Stimulated activated memory B cell treated with anti-CD40 and anti-IgM and Interleukin-4, amounts not matched to agents 10 μg/mL and 1 μg/mL and 100 μg/mL, for 72 hours (primary cell): ENCODE measurements at places on chromosomes 16 and 17.

- ATAC-seq = no peak
These were observed 85.3 kb upstream of the LGALS9 start for GRCh38 chr17:27545562-27546229.

DNA sequence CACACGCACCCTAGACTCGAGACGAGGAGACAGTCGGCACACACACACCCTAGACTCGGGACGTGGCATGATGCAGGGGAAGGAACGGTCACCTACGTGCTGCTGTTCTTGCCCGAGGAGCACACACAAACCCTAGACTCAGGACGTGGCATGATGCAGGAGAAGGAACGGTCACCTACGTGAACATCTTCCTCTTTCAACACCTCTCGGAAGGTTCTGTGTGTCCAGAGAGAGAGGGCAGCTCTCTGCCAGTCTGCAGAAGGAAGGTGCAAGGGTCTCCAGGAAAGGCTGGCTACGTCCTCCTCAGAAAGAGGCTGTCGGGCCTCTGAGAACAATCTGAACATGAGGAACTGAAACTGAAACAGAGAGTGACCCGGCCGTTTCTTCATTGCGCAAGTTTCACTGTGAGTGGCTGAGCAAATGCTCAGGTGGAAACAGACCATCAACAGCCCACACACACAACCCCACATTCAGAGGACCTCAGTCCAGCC lies 43.4 kb downstream of the ZNF276 start:
- peak; percentile 96 for ATAC-seq

DNA sequence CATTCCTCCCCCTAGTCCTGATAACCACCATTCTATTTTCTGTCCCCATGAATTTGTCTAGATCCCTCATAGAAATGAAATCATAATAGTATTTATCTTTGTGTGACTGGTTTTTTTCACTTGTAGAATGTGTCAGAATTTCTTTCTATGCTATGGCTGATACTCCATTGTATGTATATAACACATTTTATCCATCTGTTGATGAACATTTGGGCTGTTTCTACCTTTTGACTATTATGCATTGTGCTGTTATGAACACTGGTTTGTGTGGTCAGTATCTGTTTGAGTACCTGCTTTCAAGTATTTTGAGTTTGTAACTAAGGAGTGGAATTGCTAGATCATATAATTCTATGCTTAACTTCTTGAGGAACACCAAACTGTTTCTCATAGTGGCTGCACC lies 16.0 kb upstream of the DRG2 start:
- no peak for ATAC-seq

- ATAC-seq = no peak
These were observed 306.4 kb downstream of the WWOX start for GRCh38 chr16:78405833-78406232.

DNA sequence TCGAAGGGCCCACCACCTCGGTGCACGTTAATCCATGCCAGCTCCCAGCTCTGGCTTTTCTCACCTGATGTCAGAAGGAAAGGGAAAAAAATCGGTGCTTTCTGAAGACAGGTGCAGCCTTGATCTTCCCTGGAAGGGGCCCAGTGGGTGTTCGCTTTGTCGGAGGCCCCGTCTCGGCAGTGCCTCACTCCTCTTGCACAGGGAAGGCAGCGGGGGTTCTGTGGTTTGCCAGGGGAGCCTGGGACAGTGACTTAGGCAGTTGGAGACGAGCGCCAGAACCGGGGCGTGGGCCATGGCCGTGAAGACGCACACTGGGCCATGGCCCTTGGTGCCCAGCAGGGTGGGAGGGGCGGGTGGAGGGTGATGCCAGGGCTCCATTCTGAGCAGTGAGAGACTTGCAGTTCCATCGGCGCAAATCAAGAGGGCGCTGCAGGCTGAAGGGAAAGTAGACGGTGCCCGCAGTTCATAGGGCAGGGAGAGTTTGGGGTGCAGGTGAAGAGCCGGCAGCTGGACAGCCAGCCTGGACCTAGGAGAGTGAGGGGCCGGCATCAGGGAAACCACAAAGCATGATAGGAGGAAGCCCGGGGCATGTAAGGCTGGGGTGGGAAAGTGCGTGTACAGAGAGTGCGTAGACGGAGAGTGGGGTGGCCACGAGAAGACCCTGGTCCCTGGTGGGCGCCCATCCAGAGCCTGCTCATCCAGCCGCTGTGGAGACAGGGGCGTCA lies 101.3 kb upstream of the CHMP6 start:
- no peak for ATAC-seq

- ATAC-seq = no peak
These were observed 13.3 kb upstream of the RCVRN start for GRCh38 chr17:9918352-9918751.

GRCh38 chr17:63701868-63702720 lies 2.2 kb upstream of the LIMD2 start:
- ATAC-seq = peak; percentile 11

GRCh38 chr17:50151937-50152547 lies 1.6 kb upstream of the PPP1R9B start:
- ATAC-seq = peak; percentile 10

DNA sequence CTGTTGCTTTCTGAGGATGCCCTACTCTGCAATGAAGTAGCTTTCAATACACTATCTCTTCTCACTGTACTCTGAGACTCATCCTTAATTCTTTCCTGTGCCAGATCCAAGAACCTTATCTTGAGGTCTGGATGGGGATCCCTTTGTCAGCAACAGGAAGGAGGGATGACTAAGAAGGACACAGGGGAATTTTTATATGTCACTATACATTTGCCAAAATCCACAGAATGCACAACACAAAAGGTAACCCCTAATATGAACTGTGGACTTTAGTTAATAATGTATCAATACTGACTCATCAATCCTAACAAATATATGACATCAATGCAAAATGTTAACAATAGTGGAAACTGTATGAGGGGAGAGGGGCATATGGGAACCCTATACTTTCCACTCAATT lies 4.7 kb upstream of the RBBP6 start:
- no peak for ATAC-seq

GRCh38 chr17:2004435-2004952 lies 20.6 kb downstream of the RTN4RL1 start:
- no peak for ATAC-seq

DNA sequence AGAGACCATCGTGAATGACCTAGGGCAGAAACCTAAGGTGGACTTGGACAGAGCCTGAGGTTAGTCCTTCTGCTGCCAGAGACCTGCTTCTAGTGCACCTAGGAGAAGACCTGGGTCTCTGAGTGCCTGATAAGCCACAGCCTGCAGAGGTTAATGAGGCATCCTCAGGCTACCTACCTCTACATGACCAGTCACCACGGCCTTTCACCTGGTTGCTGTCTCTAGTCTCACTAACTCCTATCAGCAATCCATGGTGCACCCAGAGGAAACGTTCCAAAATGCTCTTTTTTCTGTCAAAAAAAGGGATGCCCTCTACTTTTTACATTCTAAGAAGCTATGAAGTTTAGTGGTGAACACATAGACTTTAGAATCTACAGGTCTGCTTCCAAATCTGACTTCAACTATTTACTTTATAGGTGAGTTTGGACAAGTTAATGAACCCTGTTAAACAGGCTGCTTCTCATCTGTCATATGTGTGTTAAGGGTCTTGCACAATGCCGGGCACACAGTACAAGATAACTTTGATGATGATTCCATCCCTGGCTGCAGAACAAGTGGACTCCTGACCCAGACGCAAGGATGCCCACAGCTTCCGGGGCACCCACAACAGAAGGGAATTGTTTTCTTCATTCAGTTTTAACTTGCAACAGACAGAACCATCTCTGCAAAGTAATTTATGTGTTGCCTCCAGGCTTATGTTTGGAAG lies 469.9 kb upstream of the CDH5 start:
- ATAC-seq = no peak

DNA sequence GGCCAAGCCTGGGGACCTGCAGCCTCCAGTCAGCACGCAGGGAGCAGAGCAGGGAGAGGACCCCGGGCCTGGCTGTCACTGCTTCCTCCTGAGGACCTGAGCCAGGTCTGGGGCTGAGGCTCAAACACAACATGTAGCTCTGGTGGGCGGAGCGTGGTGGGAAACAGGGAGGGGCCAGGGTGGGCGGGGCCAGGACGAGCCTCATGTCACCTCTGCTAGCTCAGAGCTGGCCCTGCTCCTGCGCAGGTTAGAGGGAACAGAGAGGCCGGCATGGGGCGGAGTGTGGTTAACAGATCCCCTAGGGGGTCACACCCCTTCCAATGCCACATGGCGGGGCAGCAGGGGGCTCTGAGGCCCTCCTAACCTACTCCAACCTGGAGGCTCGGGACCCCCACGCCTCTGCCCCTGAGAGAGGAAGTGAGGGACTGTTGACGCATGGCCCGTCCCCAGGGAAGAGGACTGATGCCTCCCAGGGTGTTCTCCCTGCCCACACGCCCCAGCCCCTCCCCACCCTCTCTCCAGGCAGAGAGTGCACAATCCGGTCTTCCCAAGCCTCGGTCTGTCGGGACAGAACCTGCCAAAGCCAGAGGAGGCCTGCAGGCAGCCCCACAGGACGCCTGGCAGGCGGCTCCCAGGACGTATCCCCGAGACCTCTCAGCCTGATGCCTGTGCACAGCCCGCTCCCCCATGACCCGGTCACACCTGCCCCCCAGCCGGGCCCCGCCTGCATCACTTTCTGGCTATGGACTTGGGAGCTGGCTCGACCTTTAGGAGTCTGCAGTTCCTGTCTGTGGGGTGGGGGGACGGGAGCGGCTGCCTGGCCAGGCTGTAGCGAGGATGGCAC lies 15.2 kb downstream of the PIEZO1 start:
- peak; percentile 84 for ATAC-seq

- no peak for ATAC-seq
These were observed 206.7 kb downstream of the CDH13 start for GRCh38 chr16:82833378-82833993.

GRCh38 chr16:48269011-48269410 lies 21.7 kb upstream of the ABCC11 start:
- no peak for ATAC-seq

DNA sequence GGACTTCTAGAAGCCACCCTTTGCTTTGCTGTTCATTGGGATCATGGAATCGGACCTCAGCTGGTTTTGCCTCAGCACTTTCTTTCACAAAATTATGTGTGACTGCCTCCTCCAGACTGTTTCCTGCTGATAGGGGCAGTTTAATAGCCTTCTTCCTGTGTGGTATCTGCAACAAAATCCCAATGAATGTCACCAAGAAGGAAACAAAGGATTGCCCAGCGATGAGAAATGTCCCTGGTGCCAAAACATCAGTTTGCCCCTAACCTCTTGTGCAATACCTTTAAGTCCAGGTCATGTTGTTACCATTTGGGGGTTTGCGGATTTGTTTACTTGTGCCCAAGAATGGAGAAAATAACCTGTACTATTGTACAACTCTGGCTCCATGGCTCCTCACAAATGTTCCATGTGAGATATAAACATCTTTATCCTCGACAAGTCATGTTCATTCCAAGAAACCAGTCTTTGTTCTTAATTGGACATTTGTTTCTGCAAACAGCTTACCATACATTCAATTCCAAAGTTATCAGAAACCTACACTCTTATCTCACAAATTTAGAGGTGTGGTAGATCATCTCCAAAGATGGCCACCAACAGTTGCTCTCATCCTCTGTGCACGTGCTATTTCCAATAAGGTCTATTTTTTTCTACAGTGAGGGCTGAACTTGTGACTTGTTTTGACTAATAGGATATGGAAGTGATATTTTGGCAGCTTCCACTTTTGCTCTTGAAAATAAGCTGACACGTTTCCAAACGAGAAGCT lies 14.8 kb downstream of the TAC4 start:
- no peak for ATAC-seq

- ATAC-seq = no peak
These were observed 33.0 kb downstream of the STAT3 start for GRCh38 chr17:42354956-42355843.

GRCh38 chr16:964356-965035 lies 6.3 kb downstream of the LMF1 start:
- ATAC-seq = no peak

- ATAC-seq = no peak
These were observed 23.1 kb upstream of the C16orf78 start for GRCh38 chr16:49350265-49351095.

DNA sequence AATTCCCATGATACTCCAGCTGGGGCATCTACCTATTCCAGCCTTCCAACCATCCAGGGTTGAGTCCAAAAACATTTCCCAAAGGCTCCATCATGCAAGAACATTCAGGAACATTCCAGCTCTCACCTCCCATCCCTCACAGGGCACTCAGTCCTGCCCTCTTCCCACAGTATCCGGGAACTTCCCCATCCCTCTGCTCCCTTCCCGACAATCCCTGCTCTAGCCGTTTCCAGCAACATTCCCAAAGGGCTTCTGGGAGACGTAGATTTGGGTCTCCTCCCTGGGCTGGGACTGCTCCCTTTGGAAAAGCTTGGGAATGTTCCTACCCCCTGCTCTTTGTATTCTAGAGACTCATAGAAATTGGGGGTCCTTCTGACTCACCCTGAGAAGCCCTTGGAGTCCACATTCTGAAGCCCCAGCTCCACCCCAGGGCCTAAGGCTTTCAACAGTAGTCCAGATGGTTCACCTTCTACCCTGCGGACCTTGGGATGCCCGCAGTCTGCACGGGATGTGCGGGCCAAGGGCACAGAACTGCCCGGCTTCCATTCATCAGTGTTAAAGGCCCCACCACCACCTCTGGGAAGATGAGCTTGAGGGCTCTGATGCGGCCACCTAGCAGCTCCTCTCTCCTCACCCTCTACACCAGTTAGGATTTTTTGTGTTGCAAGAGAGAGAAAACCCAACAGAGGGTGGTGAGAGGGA lies 25.4 kb downstream of the NGFR start:
- no peak for ATAC-seq

DNA sequence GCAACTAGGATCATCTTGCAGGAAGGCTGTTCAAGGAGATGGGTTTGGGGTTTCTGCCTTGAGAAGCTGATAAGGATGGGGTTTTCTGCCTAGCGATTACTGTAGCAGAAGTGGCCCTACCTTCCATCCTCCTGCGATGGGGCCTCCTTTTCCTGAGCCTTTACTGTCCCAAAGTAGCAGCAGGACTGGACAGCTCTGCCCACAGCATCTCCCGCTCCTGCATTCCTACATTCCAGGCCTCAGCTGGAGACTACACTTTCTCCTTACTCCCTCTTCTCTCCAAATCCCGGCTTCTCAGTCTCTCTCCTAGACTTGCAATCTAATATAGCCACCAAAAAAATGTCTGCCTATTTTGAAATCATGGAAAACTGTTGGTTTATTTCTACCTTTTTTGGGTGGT lies 355.4 kb downstream of the CA10 start:
- ATAC-seq = no peak

DNA sequence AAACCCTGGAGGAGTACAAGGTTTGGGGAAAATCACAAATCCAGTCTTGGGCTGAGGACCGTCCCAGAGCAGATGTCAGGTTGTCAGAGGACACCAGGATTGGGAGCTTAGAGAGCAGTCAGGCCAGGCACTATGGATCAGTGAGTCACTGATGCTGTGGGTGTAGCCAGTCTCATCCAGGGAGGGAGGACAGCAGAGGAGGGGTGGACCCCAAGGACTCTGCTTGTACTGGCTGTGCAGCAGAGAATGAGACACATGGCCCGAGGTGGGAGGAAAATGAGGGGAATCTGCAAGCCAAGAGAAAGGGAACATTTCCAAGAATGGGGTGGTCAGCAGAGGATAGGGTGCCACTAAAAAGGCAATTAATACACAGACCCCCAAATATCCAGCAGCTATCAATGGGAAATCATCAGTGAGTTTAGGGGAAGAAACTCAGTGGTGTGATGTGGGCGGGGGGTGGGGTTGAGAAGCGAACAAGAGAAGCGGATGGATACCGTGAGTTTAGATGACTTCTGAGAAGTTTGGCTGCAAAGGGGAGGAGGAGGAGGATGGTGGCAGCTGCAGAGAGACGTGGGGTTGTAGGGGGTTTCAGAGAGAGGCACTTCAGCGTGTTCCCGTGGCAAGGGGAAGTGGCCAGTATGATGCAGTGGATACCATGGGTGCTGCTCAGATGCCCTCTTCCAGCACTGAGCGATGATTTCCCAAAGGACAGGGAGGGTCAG lies 43.9 kb downstream of the ARHGAP27 start:
- ATAC-seq = no peak
